ENCODE measurements at places on chromosomes 16 and 17.

DNA sequence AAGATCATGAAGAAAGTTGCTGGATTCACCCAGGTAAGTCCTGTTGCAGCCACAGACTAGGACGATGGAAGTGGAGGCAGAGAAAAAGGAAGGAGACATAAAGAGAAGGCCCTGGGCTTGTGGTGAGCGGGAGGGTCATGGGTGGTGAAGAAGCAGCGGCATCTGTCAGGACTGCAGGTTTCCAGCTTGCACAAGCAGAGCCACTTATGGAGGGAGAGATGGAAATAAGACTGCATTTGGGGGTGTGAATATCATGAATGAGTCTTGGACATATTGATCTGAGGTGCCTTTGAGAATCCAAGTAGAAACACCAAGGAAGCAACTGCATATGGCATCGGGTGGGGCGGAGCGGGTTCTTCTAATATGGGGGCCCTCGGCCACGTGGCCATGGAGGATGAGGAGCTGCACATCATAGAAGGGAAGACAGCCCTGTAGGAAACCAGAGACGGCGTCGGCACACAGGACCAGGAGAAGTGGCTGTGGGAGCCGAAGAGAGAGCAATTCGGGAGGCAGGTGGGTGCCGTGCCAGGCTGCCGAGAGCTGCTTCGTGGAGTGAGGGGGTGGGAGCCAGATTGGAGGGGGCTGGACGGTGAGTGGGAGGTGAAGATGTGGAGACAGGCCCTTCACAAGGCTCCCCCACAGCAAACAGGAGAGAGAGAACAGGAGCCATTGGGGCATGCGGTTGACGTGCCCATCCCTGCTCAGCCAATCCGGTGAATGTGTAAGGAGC, 243.5 kb downstream of the GSG1L start:
- DNase-seq: no peak

GRCh38 chr16:14324581-14324980, 253.5 kb downstream of the MRTFB start:
- DNase-seq: no peak

DNA sequence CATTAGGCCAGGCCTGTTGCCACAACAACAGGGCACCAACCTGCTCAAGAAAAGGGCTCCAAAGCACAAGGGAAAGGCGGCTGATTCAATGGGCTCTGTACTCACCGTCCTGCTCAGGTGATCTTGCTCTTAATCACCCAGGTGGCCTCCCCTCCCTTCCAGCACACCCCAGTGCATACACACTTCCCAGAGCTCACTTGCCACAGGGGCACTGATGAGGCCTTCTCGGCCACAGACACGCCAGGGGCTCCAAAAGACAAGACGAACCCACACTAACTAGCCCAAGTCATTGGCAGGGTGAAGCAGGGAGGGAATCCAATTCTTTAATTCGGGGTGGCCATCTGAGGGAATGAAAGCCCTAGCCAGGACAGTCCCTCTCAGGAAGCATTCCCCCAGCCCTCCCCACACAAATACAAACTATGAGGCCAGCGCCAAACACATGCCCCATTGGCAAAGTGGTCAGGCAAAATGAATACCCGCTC, 1.4 kb downstream of the MYO18A start:
- DNase-seq: no peak

GRCh38 chr17:61282377-61282776, 117.3 kb upstream of the TBX2 start:
- DNase-seq: no peak

- no peak for DNase-seq
These were observed 72.4 kb downstream of the NOG start for GRCh38 chr17:56665864-56666263.

GRCh38 chr17:36085765-36086164, 4.2 kb downstream of the CCL3 start:
- no peak for DNase-seq

- no peak for DNase-seq
These were observed 219.8 kb downstream of the KATNIP start for GRCh38 chr16:27769561-27770255.

DNA sequence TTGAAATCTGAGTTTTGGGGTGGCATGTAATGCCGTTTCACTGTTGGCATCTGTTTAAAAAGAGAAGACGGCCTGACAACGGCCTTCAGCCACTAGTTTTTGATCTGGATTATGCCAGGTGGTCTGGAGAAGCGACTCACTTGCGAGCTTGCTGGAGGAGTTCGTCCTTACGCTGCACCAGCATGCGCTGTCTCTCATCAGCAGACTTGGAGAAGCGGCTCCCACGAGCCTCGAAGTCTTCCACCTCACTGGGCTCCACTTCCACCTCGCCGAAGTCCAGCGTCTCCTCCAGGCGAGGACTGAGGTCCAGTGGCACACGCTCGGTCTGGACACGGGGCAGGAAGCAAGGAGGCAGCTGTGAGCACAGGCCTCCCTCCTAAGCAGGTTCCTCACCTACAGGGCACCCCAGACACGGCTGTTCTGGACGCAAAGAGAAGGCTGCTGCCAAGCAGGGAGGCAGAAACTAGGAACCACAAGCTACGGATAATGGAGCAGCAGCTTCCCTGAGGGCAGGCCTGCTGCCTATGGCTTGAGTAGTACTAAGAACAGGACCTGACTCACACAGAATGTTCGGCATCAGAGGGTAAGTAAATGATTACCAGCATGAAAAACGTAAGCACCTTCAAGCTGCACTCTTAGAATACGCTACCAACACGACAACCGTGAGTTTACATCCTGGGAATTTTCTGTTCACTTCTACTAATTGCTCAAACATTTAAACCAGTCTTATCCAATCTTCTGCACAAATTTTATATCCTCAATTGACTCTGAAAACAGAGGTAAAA, 61.4 kb downstream of the AMFR start:
- DNase-seq: no peak

DNA sequence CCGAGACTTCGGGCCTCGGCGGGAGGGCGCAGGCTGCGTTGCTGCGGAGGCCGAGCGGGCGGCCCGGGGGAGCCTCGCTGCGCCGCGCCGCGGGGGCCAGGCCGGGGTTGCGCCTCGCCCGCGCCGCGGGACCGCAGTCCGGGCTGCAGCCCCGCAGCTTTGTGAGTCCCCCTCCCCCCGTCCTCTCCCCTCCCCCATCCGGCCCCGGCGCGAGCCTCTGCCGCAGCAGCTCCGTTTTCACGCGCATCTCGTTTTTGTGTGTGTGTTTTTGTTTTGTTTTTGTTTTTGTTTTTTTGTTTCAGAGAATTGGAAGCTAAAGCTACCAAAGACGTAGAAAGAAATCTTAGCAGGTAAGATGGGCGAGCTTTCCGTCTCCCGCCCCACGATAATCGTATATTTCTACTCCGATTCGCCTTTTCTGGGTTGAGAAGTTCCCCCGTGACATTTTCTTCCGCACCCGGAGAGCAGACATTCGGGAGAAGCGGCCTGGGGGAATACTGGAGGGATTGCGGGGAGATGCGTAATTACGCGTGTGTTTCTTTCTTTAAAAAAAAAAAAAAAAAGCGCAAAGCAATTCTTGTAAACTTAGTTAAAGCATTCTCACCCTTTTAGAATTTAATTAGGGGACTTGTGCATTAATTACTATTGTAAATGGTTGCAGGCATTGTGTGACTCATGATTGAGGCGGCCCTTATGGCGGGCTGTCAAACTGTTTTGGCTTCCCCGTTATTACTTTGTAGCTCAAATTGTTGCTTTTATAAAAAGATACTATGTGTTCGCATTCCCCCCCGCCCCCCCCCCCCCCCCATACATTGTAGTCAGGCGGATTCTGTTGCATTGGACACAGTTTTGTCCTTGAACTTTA, 732 bp downstream of the TNRC6A start:
- DNase-seq: no peak

- DNase-seq: peak; percentile 34
These were observed 79.6 kb upstream of the ATP2A3 start for GRCh38 chr17:4043862-4044261.

GRCh38 chr16:69078073-69078472, 27.4 kb upstream of the HAS3 start:
- DNase-seq: no peak

- DNase-seq: no peak
These were observed 3.3 kb downstream of the HLF start for GRCh38 chr17:55267777-55268648.

DNA sequence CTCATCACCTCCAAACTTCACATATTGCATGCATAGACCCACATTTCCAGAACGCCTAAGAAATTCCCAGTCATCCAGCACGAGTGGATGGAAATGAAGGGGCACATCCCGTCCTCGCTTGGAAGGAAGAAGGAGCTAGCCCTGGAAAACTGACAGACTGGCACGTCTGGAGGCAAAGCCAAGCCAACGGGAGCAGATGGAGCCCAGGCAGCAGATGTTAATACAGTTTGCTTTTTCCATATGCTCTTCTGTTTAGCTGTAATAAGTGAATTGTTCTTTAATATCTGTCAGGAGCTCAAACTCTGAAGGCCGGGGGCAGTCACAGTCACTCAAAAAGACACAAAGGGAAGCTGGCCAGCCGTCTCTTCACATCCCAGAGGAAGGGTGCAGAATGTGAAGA, 187.7 kb downstream of the XYLT1 start:
- DNase-seq: no peak

- no peak for DNase-seq
These were observed 29.8 kb downstream of the CNGB1 start for GRCh38 chr16:57941016-57941664.

GRCh38 chr16:11076259-11077018, 132.1 kb downstream of the CLEC16A start:
- peak; percentile 62 for DNase-seq

DNA sequence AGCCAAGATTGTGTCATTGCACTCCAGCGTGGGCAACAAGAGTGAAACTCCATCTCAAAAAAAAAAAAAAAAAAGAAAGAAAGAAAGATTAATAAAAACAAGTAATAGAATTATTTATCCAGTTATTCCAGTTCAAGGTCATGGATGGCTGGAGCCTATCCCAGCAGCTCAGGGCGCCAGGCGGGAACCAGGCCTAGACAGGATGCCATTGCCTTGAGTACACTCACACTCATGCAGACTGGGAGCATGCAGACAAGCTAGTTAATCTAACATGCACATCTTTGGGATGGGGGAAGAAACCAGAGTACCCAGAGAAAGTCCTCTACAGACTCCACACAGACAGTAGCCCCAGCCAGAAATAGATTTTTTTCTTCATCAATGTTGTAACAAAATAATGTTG, 17.9 kb downstream of the PDP2 start:
- no peak for DNase-seq

Data from stimulated activated CD8-positive, alpha-beta memory T cell treated with anti-CD3 and anti-CD28 coated beads, Interleukin-15, amount 100 ng/mL, for 4 hours (primary cell).